ENCODE measurements at places on chromosomes 12 and 14.
A peak's percentile ranks its signal among the peaks of the same experiment; 100 is the strongest.

DNA sequence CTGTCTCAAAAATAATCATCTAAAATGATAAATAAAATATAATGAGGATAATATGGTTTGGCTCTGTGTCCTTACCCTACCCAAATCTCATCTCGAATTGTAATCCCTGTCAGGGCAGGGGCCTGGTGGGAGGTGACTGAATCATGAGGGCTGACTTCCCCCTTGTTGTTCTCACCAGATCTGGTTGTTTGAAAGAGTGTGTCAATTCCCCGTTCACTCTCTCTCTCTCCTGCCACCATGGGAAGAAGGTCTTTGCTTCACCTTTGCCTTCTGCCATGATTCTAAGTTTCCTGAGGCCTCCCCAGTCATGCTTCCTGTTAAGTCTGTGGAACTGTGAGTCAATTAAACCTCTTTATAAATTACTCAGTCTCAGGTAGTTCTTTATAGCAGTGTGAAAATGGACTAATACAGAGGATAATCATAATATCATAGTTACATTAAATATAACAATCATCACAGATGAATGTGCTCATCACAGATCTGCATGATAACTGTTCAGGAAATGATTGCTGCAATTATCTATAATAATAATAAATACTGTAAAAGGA is 12.6 kb downstream of the EFCAB11 start:
- DNase-seq: no peak

- DNase-seq: no peak
Measured at GRCh38 chr12:113519464-113520307, 48.0 kb upstream of the LHX5 start.

GRCh38 chr14:99225436-99226203 is 46.4 kb downstream of the BCL11B start:
- no peak for DNase-seq

DNA sequence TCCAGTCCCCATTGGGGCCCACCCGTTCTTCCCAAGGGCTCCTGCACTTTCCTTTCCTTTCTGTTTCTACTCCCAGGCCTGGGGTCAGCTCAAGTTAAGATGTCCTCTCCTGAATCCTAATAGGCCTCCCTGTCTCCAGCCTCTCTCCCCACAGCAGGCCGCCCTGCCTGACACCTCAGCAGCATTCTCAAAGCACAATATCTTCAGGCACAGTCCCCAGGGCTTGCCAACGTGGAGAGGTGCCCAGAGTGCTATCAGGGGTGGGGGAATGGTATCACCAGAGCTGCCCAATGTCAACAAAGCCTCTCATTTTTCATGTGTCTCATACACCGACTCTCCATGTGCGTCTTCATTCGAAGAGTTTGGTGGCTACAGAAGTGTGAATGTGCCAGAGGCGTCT is 123.0 kb downstream of the FOXN3 start:
- no peak for DNase-seq

GRCh38 chr12:113071135-113072112 is 14.9 kb downstream of the DTX1 start:
- DNase-seq: peak; percentile 7

- peak; percentile 42 for DNase-seq
Measured at GRCh38 chr12:132522592-132523380, 32.8 kb downstream of the FBRSL1 start.

DNA sequence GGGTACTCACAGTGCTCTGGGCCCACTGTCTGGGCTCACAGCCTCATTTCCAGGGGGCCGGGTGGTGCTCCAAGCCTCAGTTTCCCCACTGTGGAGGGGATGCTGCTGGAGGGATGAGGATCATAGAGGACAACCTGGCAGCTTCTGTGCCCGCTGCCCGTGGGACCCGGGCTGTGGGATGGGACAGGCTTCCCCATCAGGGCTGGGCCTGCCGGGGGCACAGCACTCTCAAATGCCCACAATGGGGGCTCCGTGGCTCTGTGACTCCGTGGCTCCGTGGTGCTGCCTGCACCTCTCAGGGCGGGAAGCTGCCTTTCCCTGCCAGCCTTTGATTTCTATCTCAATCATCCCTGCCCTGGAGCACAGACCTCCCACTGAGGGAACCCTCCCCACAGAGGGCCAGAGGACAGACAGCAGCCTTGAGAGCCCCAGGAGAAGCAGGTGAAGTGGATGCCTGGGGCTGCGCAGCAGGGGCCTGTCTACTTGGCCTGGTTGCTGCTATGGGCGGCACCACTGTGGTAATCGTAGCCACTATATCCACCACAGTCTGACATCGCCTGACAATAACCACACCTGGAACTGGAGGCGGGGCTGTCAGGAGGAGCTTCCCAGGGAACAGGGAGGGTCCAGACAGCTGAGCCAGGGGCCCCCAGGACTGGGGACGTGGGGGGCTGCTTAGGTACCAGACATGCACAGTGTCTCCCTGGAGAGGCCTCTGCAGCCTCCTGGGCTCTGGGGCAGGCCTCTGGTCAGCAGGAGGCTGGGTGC is 375.9 kb downstream of the TMEM121 start:
- DNase-seq: no peak
